Activated CD4-positive, alpha-beta T cell treated with anti-CD3 and anti-CD28 coated beads, Interleukin-2, amount 50 U/mL, for 48 hours (primary cell): ENCODE measurements at places on chromosomes 2 and 18.

DNA sequence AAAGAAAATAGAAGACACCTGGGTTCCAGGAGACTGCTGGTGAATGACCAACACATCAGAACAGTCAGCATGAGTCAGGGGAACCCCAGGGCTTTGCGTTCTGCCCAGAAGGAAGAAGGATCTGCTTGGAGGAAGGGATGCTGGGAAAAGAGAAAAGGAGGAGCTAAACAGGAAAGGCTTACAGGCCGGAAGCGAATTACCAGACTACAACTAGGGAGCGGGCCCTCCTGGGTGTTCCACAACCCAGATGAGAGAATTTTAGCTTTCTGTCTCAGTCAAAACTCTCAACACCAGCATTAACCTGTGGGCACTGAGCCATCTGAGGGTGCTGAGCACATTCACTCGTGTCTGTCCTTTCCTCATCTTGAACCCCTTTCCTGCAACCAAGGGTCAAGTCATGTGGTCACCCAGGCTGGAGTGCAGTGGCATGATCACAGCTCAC lies 19.2 kb downstream of the CDC42EP3 start:
- DNase-seq = peak; percentile 19

GRCh38 chr2:218756599-218757377 lies 25.2 kb upstream of the CYP27A1 start:
- no peak for DNase-seq

- DNase-seq = no peak
These were observed 492.4 kb upstream of the ACVR2A start for GRCh38 chr2:147352264-147353071.

GRCh38 chr2:116754381-116755101 lies 1060.0 kb upstream of the DDX18 start:
- no peak for DNase-seq

DNA sequence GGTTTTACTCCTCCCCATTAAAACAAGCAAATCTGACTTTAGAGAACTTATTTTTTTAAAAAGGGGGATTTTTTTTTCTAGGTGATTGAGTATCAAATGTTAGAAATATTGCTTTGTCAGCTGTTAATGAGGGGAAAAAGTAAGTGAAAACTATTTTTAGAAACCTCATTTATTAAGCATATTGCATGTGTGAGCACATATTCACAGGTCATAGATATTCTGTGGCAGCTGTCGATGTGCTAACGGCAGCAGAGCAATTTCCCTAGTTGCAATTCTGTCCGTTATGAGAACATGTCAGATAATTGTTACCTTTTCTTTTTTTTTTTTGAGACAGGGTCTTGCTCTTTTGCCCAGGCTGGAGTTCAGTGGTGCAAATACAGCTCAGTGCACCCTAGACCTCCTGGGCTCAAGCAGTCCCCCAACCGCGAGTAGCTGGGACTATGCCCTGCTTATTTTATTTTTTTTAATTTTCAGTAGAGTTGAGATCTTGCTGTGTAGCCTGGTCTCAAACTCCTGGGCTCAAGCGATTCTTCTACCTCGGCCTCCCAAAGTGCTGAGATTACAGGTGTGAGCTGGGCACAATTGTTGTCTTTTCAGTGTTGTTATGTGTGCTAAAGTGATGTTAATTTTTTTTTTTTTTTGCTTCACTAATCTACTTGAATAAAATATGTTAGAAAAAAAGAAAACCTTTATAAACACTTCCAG lies 69.8 kb downstream of the MTA3 start:
- DNase-seq = no peak

GRCh38 chr2:37379881-37380296 lies 35.5 kb downstream of the QPCT start:
- no peak for DNase-seq

GRCh38 chr2:197672371-197672893 lies 3.0 kb downstream of the RFTN2 start:
- DNase-seq = no peak

DNA sequence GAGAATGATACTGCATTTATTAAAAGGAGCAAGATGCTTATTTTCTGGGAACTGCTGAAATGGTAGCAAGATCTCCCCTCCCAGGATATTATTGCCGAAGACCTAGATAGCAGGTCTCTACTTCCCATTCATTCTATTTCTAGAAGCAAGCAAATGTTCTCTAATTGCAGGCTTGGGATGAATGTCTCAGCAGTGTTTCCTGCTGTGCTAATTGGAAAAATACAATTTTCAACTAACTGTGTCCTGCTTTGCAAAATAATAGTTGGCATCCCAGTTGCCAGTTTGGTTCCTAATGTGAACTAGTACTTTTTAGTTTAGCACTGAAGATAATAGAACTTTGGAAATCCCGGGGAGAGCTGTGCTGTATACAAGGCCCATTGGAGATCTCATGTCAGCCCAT lies 26.1 kb downstream of the SLC20A1 start:
- no peak for DNase-seq

DNA sequence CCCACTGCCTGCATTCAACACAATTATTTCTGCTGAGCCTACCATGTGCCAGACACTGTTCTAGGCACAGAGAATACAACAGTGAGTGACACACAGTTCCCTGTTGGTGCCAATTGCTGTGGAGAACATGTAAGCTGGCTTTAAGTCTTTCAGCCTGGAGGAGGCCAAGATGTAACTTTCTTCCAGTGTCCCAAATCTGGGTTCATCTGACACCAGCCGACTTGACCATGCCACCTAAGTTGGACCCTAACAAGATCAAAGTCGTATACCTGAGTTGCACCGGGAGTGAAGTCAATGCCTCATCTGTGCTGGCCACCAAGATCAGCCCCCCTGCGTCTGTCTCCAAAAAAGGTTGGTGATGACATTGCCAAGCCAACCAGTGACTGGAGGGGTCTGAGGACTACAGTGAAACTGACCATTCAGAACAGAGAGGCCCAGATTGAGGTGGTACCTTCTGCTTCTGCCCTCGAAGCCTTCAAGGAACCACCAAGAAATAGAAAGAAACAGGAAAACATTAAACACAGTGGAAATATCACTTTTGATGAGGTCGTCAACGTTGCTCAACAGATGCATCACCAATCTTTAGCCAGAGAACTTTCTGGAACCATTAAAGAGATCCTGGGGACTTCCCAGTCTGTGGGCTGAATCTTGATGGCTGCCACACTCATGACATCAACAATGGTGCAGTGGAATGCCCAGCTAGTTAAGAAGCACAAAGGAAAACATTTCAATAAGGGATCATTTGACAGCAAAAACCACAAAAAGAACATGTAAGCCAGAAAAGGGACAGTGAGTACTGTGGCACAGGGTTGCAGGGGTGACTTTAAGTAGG lies 6.3 kb downstream of the TRABD2A start:
- DNase-seq = no peak

DNA sequence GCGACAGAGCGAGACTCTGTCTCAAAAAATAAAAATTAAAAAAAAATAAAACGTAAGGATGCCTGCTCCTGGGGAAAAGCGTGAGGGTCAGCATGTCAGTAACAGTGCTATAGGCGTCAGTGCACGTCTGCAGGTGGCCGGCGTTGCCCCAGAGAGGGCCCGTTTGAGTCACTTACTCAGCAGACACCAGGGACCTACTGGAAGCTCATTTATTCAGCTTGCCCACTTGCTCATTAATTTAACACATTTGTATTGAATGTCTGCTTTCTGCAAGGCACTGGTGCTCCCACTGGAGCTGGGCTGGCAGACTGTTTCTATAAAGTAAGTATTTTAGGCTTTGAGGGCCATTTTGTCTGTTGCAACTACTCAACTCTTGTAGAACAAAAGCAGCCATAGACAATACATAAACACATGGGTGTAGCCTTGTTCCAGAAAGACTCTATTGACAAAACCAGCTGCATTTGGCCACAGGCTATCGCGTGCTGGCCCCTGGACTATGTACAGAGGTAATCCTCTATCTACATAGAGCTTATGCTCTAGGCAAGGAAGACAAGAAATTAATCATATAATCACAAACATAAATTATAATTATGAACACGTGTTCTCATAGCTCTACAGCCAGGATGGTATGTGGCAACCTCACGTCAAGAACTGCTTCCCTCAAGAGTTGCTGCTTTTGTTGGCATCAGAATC lies 73.2 kb downstream of the KLHL29 start:
- DNase-seq = no peak

DNA sequence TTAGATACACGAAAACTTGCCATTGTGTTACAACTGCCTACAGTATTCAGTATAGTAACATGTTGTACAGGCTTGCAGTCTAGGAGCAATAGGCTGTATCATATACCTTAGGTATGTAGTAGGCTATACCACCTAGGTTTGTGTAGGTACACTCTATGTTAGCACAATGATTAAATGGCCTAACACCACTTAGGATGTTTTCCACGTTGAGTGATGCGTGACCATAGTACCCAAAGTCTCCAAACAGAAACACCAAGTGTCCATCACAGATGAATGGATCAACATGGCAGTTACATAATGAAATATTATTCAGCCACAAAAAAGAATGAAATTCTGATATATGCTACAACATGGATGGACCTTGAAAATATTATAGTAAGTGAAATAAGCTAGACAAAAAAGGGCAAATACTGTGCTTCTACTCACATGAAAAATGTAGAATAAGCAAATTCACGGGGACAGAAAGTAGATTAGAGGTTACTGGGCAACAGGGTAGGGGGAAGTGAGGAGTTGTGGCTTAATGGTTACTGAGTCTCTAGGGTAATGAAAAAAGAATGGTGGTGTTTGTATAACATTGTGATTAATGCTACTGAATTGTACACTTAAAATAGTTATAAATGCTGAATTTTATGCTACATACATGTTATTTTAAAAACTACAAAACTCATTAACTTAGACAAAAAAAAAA lies 62.6 kb downstream of the TMEM131 start:
- DNase-seq = no peak

DNA sequence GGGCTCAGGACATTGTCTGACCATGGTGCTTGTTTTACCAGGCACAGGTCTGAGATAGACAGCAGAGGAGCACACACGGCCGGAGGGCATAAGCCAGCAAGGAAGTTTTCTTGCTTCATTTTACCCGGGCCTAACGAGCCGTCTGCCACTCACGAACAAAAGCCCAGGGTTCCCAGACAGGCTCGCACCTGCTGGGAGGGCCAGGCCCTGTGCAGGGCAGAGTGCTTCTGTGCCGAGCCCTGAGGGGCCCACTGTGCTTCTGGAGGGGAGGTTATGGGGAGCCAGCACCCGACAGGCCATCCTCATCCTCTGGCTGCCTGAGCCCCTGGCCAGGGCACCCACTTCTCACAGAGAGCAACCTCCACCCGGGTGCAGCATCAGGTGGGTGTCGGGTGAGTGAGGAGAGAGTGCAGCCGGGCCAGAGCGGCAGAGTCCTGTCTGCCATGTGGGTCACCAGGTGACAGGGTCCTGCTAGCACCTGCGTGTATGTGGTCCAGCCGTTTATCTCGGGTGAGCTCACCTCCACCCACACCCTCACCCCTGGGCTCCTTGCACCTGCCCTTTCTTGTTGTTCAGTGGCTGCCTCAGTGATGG lies 297.9 kb downstream of the NDUFA10 start:
- DNase-seq = no peak

DNA sequence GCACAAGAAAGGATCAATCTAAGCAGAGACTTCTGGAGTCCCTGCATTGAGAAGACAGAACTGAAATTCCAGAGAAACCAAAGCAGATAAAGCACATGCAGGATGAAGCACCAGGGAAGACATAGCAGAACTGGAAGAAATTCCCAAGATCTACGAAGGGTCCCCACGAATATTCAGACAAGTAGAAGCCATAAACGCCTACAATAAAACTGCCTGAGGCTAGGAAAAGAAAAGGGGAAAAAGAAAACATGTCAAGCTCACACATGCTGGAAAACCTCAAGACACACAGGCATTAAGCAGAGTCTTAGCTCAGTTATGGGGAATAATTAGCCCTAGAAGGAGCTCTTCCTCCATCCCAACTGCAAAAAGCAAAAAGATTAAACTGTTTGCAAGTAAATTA lies 171.2 kb downstream of the NBAS start:
- DNase-seq = no peak

GRCh38 chr2:174184915-174185314 lies 63.4 kb downstream of the OLA1 start:
- no peak for DNase-seq

DNA sequence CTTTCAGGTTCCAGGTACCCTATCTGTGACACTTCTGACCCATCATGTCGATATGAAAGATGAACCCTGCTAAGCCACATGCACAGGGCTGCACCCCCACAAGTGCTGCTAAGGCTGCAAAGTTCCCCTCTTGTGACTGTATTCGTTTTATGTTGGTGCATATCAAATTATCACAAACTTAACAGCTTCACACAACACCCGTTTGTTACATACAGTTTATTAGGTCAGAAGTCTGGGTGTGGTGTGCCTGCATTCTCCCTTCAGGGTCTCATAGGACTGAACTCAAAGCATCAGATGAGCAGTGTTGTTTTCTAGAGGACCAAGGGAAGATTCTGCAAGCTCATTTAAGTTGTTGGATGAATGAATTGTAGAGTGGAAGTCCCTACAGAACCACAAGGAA lies 199.4 kb downstream of the ANAPC1 start:
- no peak for DNase-seq

DNA sequence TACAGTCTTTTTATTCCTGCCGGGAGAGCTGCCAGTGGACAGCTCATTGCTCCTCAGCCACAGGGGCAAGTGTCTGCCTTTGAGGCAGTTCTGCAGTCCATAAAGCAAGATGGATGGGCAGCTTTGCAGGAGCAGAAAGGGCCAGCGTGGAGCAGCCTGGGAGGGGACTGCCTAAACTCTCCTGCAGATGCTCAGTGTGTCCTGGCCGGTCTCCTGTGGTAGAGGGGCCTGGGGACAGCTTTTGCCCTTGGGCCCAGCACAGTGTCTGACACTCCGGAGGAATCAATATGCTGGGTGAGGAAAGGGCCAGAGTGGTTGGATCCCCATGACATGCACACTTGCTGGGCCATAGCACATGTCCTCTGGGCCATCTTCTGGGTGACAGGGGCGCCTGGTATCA lies 65.7 kb upstream of the DAPL1 start:
- no peak for DNase-seq

GRCh38 chr2:236928380-236929037 lies 157.2 kb upstream of the COPS8 start:
- DNase-seq = no peak

GRCh38 chr18:7301094-7301493 lies 70.2 kb downstream of the LRRC30 start:
- no peak for DNase-seq

DNA sequence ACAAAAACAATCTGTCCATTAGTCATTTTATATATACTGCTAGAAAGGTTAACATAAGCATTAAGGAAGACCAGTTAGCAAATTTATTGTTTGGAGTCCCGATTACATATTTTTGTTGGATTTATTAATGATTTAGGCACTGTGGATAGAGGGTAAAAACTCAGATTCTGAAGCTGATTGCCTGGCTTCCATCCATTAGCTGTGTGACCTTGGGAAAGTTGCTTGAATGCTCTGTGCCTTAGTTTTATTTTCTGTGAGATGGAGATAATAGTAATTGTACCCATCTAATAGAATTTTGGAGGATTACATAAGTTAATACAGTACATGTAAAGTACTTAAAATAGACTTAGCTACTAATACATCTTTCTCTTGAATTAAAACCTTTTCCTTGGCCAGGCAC lies 36.3 kb upstream of the NEMP2 start:
- no peak for DNase-seq

GRCh38 chr2:23155022-23155421 lies 230.0 kb upstream of the KLHL29 start:
- no peak for DNase-seq

- DNase-seq = no peak
These were observed 214.7 kb upstream of the LYPD1 start for GRCh38 chr2:132884705-132885104.
